ENCODE measurements at places on chromosomes 6 and 20. TPM values are rescaled to one million over a fixed set of nuclear protein-coding genes. Genes with fewer than 3 reads are reported as not detected.
A peak's percentile ranks its signal among the peaks of the same experiment; 100 is the strongest.

DNA sequence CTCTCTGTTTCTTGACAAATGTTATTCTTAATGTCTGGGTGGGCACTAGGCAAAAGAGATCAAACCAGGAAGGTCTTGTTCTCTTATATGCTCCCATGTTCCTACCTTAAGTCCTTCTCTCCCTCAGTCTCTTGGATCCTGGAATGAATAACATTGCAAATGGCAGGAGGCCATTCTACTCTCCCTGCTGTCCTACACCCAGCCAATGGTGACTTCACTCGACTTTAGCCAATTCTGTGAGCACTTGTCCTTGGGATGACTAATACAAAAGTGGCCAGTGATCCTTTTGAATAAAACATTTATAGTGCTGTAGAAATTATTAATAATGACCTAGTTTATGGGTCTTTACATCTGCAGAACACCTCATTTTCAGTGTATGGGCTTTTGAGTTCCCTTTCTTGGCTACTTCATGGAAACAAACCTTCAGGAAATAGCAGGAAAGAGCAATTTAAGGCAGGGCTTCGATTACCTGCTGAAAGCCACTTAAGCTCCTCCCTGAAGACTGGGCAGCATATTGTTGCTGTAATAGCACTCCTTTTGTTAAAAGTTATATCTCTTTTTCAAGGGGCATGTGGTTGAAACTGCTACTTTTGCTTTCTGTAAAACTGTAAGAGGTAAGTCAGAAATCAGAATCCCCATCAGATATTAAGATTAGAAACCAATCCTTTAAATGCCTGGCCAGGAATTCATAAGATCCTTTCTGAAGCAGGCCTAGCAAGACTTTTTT lies 10.5 kb downstream of the OTOR start:
- no peak for DNase-seq

DNA sequence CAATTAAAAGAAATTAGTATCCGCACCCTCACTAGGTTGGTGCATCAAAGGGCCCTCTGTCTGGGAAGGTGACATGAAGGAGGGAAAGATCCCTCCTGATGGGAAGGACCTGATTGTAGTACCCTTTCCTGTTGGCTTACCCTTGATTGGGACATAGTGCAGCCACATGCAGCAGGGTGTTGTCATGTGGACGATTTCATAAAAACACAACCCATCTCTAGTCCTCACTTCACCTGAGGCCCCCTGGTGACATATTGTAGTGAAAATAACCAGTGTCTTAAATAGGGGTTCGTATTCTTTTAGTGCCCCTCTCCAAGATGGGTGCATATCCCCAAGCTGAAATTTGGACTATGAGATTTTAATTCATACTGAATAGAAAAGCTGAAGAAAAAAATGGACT lies 97.3 kb downstream of the SLX4IP start:
- DNase-seq: no peak

DNA sequence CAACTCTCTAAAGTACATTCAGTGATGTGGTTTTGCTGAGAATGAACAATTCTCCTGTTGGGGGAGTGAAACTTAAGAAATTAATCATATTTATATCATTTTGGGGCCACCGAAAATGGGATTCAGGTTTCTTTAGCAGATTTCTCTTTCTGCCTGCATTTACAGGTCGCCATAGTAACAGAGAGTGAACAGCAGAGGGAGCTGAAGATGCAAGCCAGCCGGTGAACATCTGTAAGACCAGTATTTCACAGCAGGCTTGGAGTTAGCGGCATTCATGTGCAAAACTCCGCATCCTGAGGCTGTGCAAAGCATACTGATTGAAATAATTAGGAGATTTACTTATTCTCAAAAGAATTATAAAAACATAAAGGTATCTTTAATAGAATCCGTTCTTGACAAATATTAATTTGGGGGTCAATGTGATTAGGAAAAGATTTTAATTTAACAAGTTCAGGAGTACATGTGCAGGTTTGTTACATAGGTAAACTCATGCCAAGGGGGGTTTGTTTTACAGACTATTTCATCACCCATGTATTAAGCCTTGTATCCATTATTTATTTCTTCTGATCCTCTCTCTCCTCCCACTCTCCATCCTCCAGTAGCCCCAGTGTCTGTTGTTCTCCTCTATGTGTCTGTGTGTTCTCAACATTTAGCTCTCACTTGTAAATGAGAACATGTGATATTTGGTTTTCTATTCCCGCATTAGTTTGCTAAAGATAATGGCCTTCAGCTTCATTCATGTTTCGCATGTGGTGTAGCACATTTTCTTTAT lies 17.8 kb upstream of the HSF2 start:
- DNase-seq: peak; percentile 34

DNA sequence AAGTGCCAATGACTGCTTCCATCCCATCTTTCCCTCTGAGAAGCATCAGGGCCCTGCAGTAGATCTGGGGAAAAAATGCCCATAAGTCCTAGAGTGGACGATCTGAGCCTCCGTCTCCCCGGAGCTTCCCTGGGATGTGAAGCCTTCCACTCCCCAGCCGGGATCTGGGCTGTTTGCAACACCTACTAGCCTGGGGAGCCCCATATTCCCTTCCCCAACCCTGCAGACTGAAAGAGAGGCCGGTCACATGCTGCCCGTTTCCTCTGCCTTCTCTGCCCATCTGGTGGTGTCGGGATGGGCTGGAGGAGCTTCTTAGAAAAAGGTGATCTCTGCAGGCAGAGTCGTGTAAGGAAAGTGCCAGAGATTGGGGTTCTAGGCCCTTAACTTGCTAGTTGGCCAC lies 1.1 kb downstream of the SNPH start:
- DNase-seq: no peak

DNA sequence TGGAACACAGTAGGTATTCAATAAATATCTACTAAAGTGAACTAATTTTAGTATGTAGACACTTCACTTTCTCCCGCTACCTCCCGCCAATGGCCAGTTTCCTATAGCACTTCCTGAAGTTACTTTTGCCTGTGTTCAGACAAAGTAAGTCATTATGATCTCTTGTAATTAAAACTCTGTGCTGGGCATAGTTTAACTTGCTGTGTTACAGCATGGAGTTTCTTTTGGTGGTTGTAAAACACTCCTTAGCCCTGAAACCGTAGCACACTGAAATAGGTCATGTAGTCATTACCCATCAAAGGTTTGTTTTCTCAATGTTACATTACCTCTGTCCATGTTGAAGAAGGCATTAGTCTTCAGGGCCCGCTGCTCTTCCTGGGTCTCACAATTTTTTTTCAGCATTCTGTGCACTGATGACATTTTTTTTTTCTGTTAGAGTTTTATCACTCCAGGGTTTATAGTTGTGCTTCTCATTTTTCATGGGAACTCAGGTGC lies 54.0 kb upstream of the CENPW start:
- DNase-seq: no peak

DNA sequence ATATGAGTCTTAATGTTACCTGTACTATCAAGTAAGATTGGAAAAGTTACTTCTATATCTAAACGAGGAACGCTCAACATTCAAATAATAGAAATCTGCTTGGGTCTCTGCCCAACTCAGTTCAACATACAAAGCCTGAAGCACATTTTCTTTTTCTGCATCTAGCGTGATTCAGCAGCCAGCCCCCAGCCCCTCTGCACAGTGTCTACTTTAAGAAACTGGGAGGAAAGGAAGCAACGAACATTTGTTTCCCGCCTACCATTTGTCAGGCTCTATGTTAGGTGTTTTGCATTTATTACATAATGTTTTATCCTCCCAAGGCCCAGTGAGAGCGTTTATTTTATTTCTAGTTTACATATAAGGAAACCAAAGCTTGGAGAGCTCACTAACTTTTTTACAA lies 17.3 kb downstream of the PHACTR1 start:
- no peak for DNase-seq

DNA sequence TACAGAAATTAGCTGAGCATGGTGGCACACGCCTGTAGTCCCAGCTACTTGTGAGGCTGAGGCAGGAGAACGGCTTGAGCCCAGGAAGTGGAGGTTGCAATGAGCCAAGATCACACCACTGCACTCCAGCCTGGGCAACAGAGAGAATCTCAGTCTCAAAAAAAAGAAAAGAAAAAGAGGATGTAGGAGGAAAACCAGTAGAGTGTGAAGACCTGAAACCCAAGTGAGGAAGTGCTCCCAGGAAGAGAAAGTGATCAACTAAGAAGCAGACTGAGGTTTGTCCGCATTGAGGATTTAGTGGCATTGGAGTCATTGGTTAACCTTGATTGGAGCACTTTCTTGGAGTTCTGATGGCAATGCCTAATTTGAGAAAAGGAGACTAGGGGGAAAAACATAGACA lies 20.6 kb upstream of the TASP1 start:
- DNase-seq: no peak

Gene BACH2
- total RNA-seq: 4.2 TPM

Gene LINC00237
- total RNA-seq: not detected

Gene DNMT3B
- total RNA-seq: 8.0 TPM
